ENCODE measurements at places on chromosomes 5 and 9.

- DNase-seq = no peak
These were observed 337.4 kb downstream of the ADAMTS6 start for GRCh38 chr5:65144136-65144871.

GRCh38 chr5:163379298-163380155, 57.9 kb upstream of the CCNG1 start:
- DNase-seq = no peak

GRCh38 chr9:22053178-22053577, 44.1 kb upstream of the CDKN2B start:
- DNase-seq = no peak

- no peak for DNase-seq
These were observed 81.9 kb upstream of the GLIS3 start for GRCh38 chr9:4381744-4382143.

DNA sequence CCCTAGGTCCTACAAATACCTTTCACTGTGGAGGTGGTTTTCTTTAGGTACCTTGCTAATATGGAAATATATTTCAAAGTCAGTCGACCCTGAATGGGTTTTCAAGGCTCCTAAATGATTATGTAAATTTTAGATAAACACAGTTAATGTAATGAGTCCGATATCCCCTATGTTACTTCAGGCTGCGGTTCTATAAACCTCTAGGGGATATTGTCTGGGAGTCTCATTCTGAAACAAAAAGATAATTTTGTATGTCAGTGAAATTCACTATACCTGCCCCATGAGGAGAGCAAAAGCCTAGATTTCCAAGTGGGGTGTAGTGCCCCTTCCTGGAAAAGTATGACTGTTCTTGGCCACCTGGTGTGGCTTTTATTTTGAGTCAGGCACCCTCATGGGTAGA, 377.3 kb downstream of the ICE1 start:
- no peak for DNase-seq

DNA sequence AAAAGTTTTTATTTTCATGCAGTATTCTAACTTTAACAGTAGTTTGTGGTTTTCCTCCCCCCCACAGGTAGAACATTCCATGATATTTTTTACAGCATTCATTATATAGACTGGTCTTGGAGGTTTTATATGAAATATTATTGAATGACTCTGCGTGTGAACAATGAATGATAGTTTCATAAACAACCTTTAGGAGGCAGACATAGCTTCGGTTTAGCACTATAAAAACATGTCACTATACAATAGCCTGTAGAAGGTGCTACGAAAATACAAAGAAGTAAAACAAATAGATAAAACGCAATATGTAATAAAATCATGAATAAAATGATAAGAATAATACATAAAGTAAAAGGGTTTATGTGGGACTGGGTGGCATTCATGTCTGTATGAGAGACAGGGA, 8.5 kb downstream of the KLF4 start:
- DNase-seq = no peak

DNA sequence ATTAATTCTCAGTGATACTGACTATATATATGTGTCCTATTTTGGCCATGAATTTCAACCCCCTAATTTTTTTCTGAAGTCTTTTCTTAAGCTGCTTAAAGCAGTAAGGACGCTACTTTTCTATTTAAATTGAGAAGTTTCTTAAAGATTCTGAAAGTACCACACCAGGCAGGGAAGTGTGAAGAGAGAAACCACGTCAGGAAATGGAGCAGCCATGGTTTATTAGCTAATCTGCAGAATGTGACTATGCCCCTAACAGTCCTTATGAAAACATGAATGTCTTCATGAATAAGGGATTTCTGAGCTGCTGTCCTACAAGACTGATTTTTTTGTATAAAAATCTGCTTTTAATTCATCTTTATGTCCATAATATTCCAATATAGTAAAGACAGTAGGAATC, 1724.3 kb upstream of the C9orf72 start:
- no peak for DNase-seq

DNA sequence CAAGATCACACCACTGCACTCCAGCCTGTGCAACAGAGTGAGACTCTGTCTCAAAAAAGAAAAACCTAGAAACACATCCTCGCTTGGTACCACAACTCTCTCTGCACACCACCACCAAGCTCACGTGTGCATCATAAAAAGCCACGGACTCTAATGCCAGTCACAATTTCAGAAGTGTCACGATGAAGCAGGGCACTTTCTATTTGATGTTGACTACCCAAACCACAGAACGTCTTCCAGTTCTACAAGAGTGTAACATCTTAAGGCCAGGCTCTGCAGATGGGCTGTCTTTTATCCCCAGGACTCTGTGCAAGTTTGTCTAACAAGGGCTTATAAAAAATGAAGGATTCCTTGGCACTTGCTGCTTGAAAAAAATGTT, 22.9 kb downstream of the GFPT2 start:
- DNase-seq = no peak

GRCh38 chr9:118522093-118523028, 818.2 kb downstream of the TLR4 start:
- peak; percentile 69 for DNase-seq

- DNase-seq = peak; percentile 10
These were observed 144.3 kb upstream of the DHFR start for GRCh38 chr5:80799041-80799440.

DNA sequence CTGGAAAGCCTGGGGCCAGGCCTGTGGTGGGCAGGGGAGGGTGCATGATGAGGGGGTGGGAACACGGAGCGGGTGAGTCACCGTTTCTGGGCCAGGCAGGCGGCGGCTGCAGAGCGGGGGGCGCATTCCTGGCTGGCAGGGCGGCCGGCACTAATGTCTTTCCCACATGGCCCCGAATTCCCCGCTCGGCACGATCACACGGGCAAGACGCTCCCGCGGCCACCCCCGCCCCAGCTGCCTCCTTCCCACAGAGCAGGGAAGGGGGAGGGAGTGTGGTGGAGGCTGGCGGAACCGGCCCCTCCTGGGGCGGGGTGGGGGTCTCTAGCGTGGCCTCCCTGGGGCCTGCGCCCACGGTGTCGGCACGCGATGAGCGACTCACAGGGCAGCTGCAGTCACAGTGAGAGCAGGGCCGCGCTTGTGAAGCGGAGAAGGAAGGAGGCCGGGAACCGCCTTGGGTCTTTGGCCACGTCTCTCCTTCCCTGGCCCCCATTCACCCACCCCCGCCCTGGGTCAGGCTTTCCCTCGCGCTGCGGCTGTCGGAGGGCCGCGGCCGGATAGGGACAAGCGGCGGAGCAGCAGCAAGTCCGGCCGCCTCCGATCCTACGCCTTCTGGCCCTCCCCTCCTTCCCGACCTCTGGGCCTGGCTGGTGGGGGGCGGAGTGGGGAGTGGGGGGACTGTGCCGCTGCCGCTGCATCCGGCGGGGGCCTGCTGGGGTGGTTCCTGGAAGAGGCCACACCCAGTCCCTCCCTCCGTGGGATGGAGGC, 48.9 kb downstream of the CXXC5 start:
- DNase-seq = peak; percentile 34

GRCh38 chr9:115525111-115526058, 407.4 kb upstream of the TNC start:
- DNase-seq = no peak

DNA sequence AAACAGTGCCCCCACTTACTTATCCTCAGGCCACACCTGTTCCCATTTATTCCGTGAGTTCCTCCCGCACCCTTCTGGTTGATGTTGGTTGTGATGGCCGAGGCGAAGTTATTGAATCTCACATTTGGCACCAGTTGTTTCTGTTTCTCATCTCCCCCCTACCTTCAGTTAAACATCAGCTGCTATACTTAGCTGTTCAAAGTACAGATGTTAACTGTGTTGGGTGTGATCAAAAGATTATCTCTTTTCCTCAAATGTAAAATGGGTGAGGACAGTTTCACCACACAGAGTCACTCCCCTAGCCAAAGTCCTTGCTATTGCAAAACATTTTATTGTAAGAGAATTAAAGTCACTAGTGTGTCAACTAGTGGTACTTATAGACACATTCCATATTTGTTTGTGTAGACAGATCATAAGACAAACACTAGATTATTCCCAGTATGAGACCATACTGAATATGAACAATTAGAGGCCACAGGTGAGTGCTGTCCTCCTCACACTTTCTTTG, 43.2 kb upstream of the PRSS3 start:
- no peak for DNase-seq

DNA sequence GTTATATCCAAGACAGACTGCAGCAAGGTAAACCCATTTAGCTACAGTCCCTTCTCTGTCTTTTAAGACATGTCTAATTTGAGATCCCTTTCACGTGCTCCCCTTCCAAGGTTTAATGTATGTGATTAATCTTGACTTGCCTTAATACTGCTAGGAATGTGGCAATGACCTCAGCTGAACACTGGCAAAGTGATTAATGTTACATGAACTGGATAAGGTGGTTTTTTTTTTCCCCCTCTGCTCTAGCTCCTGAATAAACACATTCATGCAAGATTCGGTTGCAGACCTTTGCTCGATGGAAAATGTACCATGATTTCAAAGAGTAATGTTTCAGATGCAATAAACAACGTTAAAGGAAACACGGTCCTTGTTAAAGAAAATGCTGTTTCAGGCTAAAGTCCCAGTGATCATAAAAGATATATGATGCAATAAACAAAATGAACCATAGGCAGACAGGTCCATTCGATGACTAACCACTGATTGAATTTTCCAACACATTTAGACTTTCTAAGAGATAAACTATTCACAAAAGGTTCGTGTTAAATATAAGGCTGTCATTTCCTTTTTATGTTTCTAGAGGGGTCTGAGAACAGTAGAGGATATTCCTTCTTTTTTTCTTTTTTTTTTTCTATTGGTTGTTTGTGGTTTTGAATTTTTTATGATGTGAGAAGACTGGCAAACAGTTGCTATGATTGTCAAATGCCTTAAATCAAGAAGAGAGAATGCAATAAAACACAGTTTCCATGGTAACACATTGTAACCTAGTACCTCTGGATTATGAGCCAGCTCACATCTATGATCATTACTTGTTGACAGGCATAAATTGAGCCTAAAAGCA, 44.7 kb upstream of the ZNF608 start:
- peak; percentile 90 for DNase-seq

DNA sequence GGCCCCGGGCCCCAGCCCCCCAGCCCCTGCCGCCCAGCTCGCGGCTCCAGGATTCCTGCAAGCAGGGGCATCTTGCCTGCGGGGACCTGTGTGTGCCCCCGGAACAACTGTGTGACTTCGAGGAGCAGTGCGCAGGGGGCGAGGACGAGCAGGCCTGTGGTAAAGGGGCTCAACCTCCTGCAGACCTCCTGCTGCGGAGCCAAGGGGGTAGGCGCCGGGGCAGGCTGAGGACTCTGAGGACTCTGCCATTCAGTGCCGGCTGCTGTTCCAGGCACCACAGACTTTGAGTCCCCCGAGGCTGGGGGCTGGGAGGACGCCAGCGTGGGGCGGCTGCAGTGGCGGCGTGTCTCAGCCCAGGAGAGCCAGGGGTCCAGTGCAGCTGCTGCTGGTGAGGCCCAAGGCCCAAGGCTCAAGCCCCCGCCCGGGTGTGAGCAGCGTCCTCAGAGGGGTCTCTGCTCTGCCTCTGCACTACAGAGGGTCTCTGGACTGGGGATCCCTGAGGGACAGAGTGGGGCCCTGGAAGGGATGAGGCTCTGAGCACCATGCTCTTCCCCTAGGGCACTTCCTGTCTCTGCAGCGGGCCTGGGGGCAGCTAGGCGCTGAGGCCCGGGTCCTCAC, 3.4 kb downstream of the MAMDC4 start:
- DNase-seq = no peak

- DNase-seq = no peak
These were observed 4.4 kb upstream of the TMEM268 start for GRCh38 chr9:114606597-114607207.

DNA sequence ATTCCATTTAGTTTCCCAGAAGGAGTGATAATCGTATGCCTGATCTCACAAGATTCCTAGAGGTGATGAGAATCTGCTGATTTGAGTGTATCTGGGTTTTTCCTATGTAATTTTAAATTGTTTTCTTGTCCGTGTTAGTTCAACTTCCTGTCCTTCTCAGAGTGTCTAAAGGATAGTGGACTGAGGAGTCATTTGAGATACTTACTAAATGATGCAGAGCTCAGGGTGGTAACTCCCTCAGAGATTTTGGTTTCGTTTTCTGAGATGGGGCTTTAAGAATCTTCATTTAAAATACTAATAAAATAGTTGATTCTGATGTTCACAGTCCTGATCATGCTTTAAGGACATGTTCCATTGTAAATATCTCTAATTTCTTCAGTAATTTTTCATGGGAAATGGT, 30.3 kb downstream of the MELK start:
- no peak for DNase-seq

DNA sequence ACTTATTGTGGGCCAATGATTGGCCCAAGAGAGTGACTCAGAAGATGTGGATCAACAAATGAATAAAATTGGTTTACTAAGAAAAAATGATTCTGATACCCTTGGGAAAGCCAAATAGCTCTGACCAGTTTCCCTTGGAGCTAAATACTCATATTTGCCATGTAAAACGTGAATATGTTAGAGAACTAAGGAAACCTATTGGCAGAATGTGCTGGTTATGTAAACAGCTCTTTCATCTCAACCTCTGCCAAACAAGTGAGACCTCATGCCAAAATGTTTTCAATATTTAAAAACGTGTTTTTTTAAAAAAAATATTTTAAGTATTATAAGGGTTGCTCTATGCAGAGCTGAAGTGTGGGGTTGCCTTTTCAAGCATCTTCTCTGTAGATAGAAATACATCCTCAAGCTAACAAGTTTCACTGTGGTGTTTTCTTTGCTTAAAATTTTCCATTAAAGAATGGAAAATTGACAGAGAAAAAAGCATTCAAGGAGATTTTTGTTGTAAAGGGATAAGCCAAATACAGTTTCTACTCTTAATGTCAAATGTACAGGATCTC, 186.9 kb upstream of the TUT7 start:
- no peak for DNase-seq

DNA sequence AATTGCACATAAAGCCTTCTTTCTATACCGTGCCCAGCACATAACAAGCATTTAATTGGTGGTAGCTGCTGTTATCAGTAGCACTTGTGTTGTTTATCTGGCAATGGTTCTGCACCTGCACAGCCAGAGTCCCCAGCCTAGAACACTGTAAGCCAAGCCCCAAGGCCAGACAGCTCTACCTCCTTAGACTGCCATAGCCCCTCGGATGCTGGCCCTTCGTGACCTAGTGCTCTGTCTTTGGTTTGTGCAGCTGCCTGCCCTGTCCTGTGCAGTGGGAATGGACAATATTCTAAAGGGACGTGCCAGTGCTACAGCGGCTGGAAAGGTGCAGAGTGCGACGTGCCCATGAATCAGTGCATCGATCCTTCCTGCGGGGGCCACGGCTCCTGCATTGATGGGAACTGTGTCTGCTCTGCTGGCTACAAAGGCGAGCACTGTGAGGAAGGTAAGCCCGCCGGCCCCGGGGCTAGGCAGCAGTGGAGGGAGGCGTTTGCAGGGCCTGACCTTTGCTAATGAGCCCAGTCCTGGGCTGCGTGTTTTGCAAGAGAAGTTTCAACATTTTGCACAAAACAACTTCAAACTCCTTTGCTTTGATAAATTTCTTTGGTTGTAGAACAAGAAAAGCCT, 173.3 kb upstream of the WWC1 start:
- no peak for DNase-seq

GRCh38 chr9:129460323-129461261, 160.3 kb downstream of the C9orf50 start:
- peak; percentile 99 for DNase-seq
